ENCODE measurements at places on chromosomes 5 and 9.

- no peak for DNase-seq
Measured at GRCh38 chr5:88238732-88239131, 29.9 kb downstream of the TMEM161B start.

DNA sequence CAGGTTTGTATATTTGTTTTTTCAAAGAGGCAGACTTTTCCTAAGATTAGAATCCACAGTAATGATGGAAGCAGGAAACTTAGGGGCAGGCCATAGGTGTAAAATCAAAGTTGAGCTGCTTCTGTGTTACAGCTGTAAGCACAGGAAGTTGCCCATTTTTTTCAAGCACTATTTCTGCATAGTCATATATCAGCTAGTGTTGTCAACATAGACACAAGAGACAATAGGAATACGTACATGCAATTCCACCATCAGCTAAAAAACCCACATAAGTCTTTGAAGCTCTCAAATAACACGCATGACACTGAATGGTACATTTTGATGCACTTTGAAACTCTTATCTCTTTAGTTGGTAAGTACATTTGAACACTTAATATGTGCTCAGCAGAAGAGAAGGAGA is 20.2 kb upstream of the SMIM15 start:
- DNase-seq: no peak

DNA sequence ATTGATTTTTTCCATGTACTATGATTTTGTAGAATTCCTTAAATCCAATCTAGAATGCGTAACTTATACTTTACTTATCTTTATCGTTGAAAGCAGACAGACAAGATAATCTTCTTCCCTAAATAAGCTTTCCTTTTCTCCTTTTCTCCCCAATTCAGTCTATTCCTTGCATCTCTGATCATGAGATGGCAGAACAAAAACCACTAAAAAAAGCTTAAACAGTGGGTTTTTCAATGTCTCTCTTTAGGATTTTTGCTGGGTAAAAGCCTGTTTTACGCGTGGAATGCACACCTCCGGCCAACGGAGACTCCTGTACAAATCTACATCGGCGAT is 755 bp downstream of the CDKN2B start:
- no peak for DNase-seq

GRCh38 chr5:25285136-25285535 is 640.4 kb upstream of the CDH10 start:
- DNase-seq: no peak
